Psoas muscle (tissue), 8 donors: ENCODE measurements at places on chromosomes 5 and 9.

GRCh38 chr5:80977764-80978163 is 17.6 kb downstream of the RASGRF2 start:
- no peak for DNase-seq

- no peak for DNase-seq
These were observed 31.1 kb downstream of the SEC61B start for GRCh38 chr9:99253134-99253533.

DNA sequence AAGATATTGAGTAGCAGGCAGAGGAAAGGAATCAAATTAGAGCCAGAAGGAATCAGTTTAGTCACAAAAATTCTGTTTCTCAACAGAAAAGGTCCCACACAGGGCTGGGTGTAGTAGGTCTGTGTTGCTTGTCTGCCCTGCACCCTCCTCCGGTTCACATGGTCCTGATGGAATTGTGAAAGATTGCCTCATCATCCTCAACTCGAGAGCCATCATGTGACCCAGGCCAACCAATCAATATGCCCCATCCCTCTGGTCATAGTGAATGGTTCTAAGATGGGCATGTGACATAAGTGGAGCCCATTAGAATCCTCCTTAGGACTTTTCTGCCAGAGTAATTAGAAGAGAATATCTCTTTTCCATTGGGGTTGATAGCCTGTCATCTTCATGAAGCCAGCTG is 56.7 kb upstream of the RAD23B start:
- DNase-seq, result no peak

DNA sequence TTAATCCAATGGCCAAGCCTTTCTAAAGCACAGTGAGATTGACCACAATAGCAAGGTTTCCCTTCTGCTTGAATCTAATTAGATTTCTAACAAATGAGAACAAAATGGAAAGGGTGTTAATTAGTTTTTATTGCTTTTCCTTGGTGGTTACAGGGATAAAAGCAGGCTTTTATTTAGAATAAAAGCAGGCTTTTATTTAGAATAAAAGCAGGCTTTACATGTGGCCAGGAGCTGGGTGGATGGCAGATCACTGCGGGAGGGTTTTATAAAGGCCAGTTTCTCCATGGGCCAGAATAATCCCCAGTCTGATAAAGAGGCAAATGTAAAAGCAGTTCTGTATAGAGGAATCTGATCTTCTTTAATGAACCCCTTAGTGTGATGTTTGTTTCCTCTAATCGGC is 470.2 kb downstream of the TMEM232 start:
- no peak for DNase-seq

GRCh38 chr9:134365115-134365596 is 38.9 kb downstream of the RXRA start:
- no peak for DNase-seq

DNA sequence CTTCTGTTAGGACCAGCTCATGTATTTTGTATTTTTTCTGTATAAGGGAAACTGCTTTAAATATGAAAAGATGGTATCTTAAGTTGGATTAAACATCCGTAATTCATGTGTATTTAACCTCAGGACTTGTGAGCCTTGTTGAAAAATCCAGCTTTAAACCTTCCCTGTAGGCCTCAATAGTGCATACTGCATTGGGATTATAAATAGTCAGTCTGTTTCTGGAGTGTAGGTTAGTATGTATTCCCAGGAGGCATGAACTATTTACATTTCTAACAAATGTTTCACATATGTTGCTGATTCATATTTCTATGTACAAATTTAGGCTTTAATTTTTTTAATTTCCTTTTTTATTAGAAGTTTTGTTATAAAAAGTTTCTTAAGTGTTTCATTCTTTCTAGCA is 137.9 kb upstream of the GRHPR start:
- DNase-seq, result no peak

DNA sequence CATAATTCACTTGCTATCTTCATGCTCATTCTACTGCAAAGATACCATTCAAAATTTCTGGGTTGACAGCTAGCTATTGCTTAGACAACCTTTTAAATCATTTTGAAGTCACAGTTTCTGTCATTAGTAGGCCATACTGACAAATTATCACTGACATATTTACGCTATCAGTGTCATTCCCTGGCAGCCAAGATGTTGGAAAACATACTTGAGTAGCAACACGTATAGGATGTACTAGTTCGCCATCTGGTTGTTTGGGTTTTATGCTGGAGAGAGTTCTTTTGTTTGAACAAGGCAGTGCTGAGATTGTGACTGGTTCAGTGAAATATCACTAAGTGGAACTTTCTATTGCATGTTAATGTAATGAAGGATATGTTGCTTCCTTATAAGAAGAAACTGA is 621.9 kb downstream of the DTWD2 start:
- DNase-seq, result no peak

DNA sequence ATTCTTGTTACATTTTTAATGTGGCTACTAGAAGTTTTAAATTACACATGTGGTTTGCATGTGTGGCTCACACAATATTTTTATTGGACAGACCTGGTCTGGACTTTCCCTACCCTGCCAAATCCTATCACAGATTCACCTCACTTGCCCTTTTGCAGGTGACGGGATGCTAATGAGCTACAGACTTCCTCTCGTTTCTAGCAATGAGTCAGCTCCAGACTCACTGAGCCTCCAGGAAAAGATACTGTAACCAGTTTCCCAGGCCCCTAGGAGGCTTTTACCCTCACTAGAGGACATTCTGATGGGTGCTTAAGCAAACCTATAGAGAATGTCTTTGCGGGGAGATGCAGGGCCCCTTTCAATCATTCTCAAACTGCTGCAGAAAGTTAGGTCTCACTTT is 135.4 kb downstream of the WDR41 start:
- DNase-seq, result no peak

DNA sequence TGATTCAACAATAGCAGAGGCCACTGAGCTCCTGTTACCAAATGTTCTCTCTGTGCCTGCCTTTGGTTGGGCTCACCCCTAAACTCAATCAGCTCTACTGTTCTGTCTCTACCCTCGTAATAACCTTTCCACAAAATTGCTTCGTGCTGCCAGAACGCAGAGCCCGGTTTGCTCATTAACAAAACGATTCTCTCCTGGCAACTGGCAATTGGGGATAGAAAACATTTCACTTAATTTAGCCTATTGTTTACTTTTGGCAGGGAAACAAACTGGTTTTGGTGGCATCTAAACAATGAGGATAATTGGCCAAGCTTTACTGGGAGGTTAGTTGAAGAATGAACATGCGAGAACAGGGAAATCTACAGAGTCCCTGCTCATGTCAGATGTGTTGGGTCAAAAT is 56.6 kb downstream of the SLC28A3 start:
- no peak for DNase-seq
